ENCODE measurements at places on chromosomes 5 and 9. TPM values are rescaled to one million over a fixed set of nuclear protein-coding genes. Genes with fewer than 3 reads are reported as not detected.
A peak's percentile ranks its signal among the peaks of the same experiment; 100 is the strongest.

The PCDHGA2 gene
- 6.4 TPM for polyA plus RNA-seq

The DBH gene
- 1.7 TPM for polyA plus RNA-seq

- peak; percentile 21 for DNase-seq
Measured at GRCh38 chr5:79464695-79465332, 49.1 kb downstream of the HOMER1 start.

DNA sequence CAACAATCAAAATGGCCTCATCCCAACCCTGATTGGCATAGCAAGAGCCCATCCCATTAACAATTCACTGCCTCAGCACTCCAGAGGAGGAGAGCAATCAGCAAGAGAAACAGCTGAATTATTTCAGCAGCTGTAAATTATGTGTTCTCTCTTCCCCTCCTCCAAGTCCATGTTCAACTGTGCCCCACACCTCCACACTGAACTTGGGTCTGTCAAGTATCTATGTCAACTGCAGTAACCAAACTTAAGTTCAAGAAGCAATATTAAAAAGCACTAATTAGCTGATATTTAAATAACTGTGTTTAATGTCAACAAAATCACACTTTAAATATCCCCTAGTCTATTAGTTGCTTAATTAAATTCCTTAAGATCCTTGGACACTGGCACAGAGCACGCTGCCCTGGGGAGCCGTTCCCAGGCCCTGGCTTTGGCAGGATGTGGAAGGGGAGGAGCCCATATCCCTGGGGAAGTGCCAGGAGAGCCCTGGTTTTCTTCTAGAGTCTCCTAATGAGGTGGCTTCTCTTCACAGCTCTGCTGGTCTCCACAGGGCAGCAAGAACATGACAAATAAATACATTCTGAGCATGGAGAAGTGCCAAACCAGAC lies 50.6 kb downstream of the SIL1 start:
- no peak for DNase-seq

The LHX3 gene
- polyA plus RNA-seq, result not detected

- no peak for DNase-seq
Measured at GRCh38 chr5:5752844-5753243, 330.4 kb downstream of the ICE1 start.

DNA sequence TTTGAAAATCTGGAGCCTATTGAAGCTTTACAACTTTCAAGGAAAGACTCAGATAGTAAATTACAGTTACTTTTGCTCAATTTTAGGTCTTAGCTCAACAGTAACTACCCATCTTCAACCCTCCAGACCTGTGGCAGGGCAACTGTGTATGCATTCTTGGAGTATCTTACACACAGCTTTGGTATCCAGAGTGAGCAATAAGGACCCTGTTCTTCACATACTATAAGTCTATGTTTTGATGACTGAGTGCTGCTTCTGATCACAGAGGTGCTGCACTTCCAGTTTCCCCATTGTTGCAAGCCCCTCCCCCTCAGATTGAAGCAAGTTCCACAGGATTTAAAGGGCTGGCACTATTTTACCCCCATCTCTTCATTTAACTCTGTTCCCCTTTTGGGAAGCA lies 737.4 kb upstream of the GRAMD2B start:
- no peak for DNase-seq

DNA sequence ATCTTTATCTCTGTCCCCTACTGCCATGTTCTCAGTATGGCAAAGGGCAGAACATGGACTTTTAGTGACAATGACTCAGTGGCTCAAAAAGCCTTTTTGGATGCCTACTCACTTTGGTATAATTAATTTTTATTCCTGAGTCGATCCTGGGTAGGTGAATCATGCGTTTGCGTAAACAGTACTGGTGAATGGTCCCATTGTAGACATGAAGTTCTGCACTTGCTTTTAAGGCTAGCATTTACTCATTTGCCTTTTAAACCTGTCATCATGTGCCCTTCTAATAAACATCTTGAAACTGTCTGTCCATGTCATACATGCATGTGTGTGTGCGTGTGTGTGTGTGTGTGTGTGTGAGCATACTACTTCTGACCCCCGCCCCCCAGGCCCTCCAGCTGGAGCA lies 223.0 kb downstream of the AUH start:
- DNase-seq, result no peak

The PCDHB16 gene
- 6.5 TPM for polyA plus RNA-seq

- DNase-seq, result no peak
Measured at GRCh38 chr9:128153947-128154695, 4.9 kb downstream of the LCN2 start.

The CDHR2 gene
- polyA plus RNA-seq, result 26.0 TPM

- no peak for DNase-seq
Measured at GRCh38 chr5:171795381-171795780, 9.8 kb downstream of the SMIM23 start.

DNA sequence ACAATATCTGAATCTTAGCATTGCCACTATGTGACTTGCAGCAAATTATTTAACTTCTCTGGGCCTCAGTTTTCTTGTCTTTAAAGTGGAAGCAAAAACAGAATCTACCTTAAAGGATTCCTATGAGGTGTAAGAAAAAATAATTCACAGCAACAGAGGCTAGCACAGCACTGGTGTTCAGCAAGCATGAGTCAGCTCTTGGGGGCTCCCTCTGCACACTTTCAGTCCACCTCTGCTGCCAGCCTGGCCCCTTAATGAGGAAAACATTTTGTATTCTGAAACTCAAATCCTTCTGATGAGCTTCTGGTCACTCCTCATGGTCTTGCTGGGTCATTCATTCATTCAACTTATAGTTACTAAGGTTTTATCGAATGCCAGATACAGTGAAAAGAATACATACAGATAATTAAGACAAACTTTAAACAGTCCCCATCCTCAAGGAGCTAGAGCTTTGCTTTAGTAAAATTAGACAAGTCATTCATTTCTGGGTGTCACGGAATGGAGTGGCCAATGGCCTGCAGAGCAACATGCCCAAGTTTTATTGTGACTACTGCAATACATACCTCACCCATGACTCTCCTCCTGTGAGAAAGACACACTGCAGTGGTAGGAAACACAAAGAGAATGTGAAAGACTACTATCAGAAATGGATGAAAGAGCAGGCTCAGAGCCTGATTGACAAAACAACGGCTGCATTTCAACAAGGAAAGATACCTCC lies 26.8 kb upstream of the IQGAP2 start:
- no peak for DNase-seq

- DNase-seq, result no peak
Measured at GRCh38 chr5:113897748-113898147, 384.3 kb downstream of the YTHDC2 start.

- no peak for DNase-seq
Measured at GRCh38 chr9:94819161-94819687, 92.7 kb downstream of the AOPEP start.

GRCh38 chr5:56481428-56482357 lies 248.6 kb upstream of the ANKRD55 start:
- peak; percentile 69 for DNase-seq
